ENCODE measurements at places on chromosomes 6 and 20. TPM values are rescaled to one million over a fixed set of nuclear protein-coding genes. Genes with fewer than 3 reads are reported as not detected.

GRCh38 chr6:46440141-46440540 is 51.1 kb downstream of the RCAN2 start:
- no peaks in the 10 kb centered on the region for H3K27me3 ChIP-seq
- H3K4me1 ChIP-seq: no peaks in the 10 kb centered on the region
- H3K36me3 ChIP-seq: no peaks in the 10 kb centered on the region

- peaks cover 2% of the 10 kb centered on the region for H3K27me3 ChIP-seq
- no peaks in the 10 kb centered on the region for H3K4me1 ChIP-seq
- H3K36me3 ChIP-seq: no peaks in the 10 kb centered on the region
These were observed 9.9 kb upstream of the GTSF1L start for GRCh38 chr20:43736588-43737158.

Gene ADGRB3
- total RNA-seq: not detected

- no peak overlapping the region for H3K27ac ChIP-seq
- peak; percentile 51 for DNase-seq
- no peaks in the 10 kb centered on the region for H3K36me3 ChIP-seq
- no peak overlapping the region for H3K4me3 ChIP-seq
These were observed 163.6 kb upstream of the CENPW start for GRCh38 chr6:126176282-126176681.

DNA sequence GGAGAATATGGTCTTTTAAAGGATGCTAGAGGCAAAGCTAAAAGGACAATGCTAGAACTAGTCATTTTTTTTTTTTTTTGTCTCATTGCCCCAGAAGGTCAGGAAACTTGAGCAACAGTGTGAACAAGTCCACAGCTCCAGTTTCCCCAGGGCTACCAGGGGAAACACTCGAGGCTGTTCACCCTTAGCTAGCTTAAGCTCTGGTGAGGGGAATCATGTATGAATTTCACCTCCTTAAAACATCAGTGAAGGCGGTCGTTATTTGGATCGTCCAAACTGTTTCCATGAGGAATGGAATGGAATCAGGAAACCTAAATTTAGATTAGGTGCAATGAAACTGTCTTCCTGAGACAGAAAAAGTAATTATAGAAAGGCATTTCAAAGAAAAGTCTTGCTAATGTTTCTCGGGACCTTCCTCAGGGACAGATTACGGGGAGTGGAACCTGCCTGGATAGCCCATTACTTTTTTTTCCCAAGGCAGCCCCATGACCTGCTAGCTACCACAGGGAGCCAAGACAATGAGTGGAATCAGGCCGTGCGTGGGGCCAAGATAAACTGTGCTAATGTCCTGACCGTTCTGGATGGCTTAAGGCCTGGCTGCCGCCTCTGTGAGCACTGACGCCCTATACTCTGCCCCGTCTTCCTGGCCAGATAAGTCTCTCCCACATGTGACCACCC is 164.8 kb upstream of the SGK1 start:
- H3K4me3 ChIP-seq: no peak overlapping the region
- no peaks in the 10 kb centered on the region for H3K36me3 ChIP-seq
- H3K27ac ChIP-seq: no peak overlapping the region

DNA sequence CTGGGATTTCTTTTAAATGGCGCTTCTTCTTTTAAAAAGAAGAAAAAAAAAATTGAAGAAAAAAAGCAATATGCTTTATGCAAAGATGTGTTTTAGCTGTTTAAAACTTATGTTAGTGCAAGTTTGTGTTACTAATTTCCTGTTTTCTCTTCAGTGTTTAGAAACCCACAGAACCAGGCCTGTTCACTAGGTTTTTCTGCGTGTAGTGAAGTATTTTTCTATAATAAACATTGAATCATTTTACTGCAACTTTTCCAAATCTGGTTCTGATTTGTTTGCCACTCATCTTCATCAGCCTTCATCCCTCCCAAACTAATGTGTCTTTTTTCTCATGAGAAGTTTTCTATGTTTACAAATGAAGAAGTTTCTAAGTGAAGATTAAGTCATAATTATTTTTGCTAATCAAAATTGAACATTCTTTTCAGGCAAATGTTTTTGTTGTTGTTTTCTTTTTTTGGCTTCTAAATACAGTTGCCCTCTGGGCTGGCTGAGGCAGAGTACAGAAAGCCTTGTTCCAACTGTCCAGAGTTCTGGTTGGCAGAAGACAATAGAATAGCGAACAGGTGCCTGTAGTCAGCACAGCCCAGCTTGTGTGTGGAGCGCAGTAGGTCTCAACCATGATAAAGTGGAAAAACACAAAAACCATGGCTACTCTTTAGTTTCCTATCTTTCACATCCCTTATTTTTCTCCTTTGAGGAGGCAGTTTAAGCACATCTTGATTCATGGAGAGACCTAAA is 14.5 kb downstream of the ZNF76 start:
- no peak overlapping the region for H3K4me3 ChIP-seq
- DNase-seq: no peak
- H3K27ac ChIP-seq: no peak overlapping the region
- no peaks in the 10 kb centered on the region for H3K36me3 ChIP-seq

Gene BPI
- total RNA-seq: not detected

Gene PRDM1
- total RNA-seq: 4.8 TPM

Data from endothelial cell of umbilical vein (primary cell).